A549 treated with RU486 at 1 μM for 4 hours (cell line): ENCODE measurements at places on chromosomes 2 and 18. TPM values are rescaled to one million over a fixed set of nuclear protein-coding genes. Genes with fewer than 3 reads are reported as not detected.

The ARHGAP28 gene
- 0.05 to 0.48 TPM (median 0.08 TPM) in 3 of 5 replicates, not detected in the others for total RNA-seq

The LPIN1 gene
- 10.1 to 14.5 TPM (median 11.2 TPM) in 5 replicates for total RNA-seq

The MBD5 gene
- total RNA-seq = 3.5 to 7.5 TPM (median 5.3 TPM) in 5 replicates

The TCF7L1 gene
- 5.9 to 10.3 TPM (median 7.6 TPM) in 5 replicates for total RNA-seq

The GCG gene
- not detected in 5 replicates for total RNA-seq

The KYNU gene
- total RNA-seq = 270 to 353 TPM (median 281 TPM) in 5 replicates

The XDH gene
- total RNA-seq = 1.4 to 2.4 TPM (median 1.5 TPM) in 5 replicates

The ANKRD30B gene
- not detected in 5 replicates for total RNA-seq

The OBSL1 gene
- 17.0 to 24.0 TPM (median 20.1 TPM) in 5 replicates for total RNA-seq

The COL5A2 gene
- total RNA-seq = 42.3 to 87.6 TPM (median 74.8 TPM) in 5 replicates

The DAPL1 gene
- total RNA-seq = not detected in 5 replicates

The RGPD4 gene
- 0.05 to 0.10 TPM (median 0.06 TPM) in 4 of 5 replicates, not detected in the other for total RNA-seq

The BOK gene
- 22.0 to 37.5 TPM (median 29.3 TPM) in 5 replicates for total RNA-seq

The LYPD6 gene
- total RNA-seq = 0.03 to 0.07 TPM (median 0.06 TPM) in 4 of 5 replicates, not detected in the other

The SERPINB10 gene
- total RNA-seq = not detected in 5 replicates

The CAPN14 gene
- 0.03 to 0.07 TPM (median 0.05 TPM) in 3 of 5 replicates, not detected in the others for total RNA-seq

The HOXD11 gene
- 7.6 to 9.1 TPM (median 8.0 TPM) in 5 replicates for total RNA-seq

The RAB17 gene
- total RNA-seq = 0.15 to 1.1 TPM (median 0.34 TPM) in 5 replicates

The BCL2 gene
- total RNA-seq = 0.53 to 0.73 TPM (median 0.70 TPM) in 5 replicates

The AFG3L2 gene
- 37.8 to 54.2 TPM (median 38.1 TPM) in 5 replicates for total RNA-seq
